ENCODE measurements at places on chromosomes 4 and X. TPM values are rescaled to one million over a fixed set of nuclear protein-coding genes. Genes with fewer than 3 reads are reported as not detected.

DNA sequence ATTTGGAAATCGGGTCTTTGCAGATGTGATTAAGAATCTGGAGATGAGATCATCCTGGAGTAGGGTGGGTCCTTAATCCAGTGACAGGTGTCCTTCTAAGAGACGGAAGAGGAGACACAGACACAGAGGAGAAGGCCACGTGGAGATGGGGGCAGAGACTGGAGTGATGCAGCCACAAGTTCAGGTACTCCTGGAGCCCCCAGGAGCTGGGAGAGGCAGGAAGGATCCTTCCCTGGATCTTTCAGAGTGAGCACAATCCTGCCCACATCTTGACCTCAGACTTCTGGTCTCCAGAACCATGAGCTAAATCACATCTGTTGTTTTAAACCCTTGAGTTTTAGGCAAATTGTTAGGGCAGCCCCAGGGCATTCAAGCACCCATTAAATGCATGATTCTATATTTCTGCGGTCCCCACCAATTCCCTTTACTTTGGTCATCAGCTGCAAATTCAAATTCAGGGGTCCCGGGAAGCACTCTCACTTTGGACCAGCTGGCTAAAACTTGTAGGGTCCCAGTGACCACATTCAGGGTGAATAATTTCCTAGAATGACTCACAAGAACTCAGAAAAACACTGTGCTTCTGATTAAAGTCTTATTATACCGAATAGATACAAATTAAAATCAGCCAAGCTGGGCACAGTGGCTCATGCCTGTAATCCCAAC is 12.8 kb upstream of the AKAP17A start:
- no peak for DNase-seq

The ADAMTS3 gene
- total RNA-seq, result not detected

GRCh38 chr4:3492741-3493719 is 29.9 kb downstream of the DOK7 start:
- no peak for DNase-seq

DNA sequence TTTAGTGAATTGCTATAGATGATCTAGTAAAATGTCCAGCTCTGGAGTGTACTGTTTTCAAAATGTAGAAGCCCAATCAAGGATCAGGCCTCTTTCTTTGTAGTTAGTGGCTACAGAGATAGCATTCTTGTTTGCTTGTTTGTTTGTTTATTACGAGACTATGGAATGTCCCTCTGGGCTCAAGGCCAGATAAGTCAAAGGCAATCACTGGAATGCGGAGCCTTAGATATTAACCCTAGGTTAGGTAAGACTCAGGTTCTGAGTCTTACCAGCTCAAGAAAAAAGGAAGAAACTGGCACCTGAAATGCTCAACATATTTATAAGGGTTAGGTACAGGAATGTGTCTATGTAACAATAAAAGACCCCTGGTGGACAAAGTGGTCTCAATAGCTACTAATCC is 261.5 kb downstream of the SLC7A11 start:
- no peak for DNase-seq

GRCh38 chrX:15170927-15171326 is 99.0 kb downstream of the ASB9 start:
- DNase-seq, result no peak

The SPANXN3 gene
- total RNA-seq, result not detected

DNA sequence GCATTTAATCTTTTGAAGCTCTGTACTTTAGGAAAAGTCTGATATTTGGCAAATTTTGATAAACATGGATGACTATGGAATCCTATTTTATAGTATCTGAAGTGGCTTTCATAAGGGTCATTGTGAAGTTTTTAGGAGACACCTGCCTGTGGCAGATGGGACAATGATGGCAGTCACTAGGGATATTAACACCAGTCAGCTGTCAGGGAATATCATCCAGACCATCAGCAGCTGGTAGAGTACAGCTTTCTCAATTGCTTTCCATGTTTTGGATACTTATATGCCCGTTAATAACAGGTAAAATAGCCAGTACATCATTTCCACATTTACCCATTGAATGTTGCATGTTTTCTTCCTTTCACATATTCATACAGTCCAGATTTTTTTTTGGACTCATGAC is 39.1 kb downstream of the NPNT start:
- DNase-seq, result no peak

The GABRQ gene
- 0.07 TPM for total RNA-seq

The LRIT3 gene
- 0.35 TPM for total RNA-seq

The TIGD4 gene
- 1.0 TPM for total RNA-seq

DNA sequence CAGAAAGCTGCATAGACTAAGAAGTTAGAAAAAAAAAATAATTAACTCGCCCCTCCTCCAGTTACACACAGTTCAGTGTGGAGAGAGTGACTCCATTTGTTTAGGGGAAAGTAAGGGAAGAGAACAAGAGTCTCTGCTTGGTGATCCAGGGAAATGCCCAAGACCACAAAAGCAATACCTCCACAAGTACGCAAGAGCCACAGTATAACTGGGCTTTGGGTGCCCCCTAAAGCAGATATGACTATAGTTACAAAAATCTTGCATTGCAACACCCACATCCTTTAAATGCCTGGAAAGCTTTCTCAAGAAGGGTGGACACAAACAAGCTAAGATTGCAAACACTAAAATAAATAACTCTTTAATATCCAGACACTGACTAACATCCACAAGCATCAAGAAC is 164.2 kb upstream of the NRK start:
- DNase-seq, result no peak

DNA sequence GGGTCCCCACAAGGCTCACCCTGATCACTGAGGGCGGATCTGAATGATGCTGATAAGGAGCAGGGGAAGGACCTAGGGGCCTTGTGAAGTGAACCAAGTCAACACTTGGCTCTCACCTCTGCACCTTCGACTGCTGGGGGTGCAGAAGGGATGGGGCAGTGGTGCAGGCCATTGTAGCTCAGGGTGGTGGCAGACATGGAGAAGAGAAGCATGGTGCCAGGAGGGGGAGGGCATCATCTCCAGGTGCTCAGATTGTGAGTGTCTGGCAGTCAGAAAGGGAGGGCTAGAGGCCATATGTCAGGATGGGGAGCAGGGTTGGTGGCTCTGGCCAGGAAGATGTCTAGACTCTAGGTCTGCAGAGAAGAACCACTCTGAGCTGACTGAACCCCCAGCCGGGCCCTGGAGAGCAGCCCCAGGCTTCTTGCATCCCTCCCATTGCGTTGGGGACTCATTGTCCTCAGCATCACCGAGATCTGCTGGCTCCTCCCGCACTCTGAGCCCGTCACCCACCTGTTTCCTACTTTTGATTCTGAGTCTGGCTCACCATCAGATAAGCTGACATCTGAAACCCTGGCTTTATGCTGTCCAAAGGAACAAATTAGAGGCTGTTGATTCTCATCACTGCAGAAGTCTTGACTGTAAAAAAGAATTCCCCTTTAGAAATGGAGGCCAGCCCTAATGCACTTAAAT is 3.8 kb downstream of the APLN start:
- DNase-seq, result no peak

The RADX gene
- 2.2 TPM for total RNA-seq

DNA sequence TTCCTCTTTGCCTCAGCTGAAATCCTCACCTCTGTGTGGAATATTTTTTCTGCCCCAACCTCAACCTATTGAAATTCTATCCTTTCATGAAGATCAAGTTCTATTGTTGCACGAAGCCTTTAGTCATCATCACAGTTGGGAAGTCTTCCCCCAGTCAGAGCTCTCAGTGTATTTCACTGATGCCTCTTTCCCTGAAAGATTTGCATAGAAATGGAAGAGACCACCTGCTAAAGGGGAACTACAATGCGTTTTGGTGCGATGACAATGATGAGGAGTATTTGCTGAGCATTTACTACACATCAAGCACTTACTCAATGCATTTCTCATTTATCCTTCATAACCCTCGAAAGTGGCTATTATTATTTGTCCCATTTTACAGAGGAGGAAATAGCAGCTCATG is 151.2 kb upstream of the KLF3 start:
- no peak for DNase-seq

DNA sequence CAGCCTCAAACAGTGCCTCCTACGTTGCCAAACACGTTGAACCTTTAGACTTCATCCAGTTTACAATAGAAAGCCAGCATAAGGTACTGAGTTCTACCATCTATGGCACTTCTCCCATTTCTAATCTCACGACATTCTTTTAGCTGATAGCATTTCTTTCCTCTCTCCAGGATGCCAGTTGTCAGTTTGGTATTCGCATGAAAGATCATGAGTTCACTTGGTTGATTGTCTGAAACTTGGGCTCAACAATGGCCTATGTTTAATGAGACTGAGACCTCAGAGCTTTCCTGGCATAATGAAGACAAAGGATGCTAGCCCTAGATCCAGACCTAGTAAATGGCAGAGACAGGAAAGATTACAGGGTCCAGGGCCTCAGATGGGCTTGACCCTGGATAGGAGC is 69.2 kb upstream of the SPRY1 start:
- DNase-seq, result no peak

The GLRB gene
- not detected for total RNA-seq

The MAGEA9B gene
- total RNA-seq, result not detected

- DNase-seq, result no peak
Observed at GRCh38 chrX:24268786-24269185, 45.1 kb downstream of the SUPT20HL2 start.

GRCh38 chrX:101210630-101211029 is 9.0 kb upstream of the DRP2 start:
- no peak for DNase-seq

DNA sequence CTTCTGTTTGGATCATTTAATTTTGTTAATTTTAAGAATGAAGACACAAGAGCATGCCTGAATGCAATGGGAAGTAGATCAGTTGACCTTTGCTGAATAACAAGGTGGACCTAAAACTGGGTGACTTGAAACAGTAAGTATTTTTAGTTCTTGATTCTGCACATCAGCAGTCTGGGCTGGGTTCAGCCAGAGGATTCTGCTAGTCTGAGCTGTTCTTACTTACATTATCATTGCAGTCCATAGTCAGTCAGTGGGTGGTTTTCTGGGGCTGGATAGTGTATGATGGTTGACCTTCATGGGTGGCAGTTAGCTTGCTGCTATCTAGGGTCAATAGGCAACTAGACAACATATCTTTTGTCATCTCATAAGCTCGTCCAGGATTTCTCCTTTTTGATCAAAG is 91.4 kb downstream of the HS3ST1 start:
- DNase-seq, result no peak

The MAGEB18 gene
- total RNA-seq, result not detected

DNA sequence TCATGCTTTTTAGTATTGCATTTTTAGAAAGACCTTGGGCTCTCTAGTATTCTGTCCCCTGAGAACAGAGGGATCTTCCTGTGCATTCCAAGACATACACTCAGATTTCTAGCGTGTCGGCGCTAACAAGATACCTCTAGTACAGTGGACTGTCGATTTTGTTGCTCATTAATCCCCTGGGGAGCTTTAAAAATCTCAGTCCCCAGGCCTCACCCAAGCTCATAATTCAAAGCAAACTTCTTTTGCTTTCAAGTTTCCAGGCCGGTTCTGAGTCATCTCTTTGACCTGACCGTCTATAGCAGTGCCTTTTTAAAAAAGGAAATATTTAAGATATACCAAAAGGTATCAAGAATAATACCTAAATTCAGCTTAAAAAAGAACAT is 137.0 kb downstream of the AMMECR1 start:
- DNase-seq, result no peak

GRCh38 chrX:133601116-133601515 is 185.8 kb upstream of the GPC4 start:
- DNase-seq, result no peak

GRCh38 chr4:15738877-15739276 is 36.0 kb downstream of the BST1 start:
- no peak for DNase-seq

The SLC4A4 gene
- 0.29 TPM for total RNA-seq

GRCh38 chrX:120477453-120477852 is 8.4 kb upstream of the LAMP2 start:
- DNase-seq, result no peak

The VCX2 gene
- not detected for total RNA-seq

DNA sequence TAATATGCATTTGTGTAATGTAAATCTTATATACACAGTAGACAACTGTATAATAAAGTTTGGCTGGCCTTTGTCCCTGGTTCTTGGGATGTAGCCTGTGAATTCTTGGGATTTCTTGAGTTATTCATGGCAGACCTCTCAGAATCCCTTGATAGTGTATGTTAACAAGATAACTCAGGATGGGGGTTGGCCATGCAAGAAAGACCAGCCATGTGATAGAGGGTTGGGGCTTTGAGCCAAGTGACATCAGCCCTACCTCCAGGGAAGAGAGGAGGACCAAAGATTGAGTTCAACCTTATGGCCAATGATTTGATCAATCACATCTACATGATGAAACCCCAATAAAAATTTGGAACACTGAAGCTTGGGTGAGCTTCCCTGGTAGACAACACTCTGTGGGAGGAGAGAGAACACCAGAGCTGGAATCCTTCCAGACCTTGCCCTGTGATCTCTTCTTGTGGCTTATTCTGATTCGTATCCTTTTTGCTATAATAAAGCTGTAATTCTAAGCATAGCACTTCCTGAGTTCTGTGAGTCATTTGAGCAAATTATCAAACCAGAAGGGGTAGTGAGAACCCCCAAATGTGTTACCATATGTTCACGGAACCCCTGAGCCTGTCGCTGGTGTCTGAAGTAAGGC is 11.3 kb downstream of the SLC2A9 start:
- no peak for DNase-seq

Data from Caco-2 (cell line).